ENCODE measurements at places on chromosomes 16 and 17.
A peak's percentile ranks its signal among the peaks of the same experiment; 100 is the strongest.

DNA sequence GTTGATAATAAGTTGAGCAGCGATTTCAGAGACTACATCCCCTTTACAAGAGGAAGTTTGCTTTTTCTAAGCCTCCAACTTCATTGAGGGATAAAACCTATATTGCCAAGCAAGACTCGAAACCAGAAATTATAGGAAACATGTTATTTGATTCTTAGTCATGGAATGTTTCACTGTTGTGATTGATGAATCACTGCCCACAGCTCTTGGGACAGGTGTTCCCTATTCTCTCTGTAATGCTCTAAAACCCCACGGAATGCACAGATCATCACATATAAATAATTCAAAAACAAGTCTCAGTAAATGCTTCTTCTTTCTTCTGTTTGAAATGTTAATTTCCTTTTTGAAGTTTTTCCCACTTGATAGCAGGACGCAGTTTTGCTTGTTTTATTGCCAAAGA lies 809.5 kb upstream of the GOT2 start:
- DNase-seq, result peak; percentile 74

- no peak for DNase-seq
These were observed 8.8 kb downstream of the EEF2K start for GRCh38 chr16:22214889-22215288.

- no peak for DNase-seq
These were observed 456.8 kb upstream of the CCL2 start for GRCh38 chr17:33798308-33798707.

GRCh38 chr16:68778551-68779231 lies 41.6 kb downstream of the CDH1 start:
- no peak for DNase-seq

GRCh38 chr17:21532763-21533385 lies 156.7 kb downstream of the KCNJ12 start:
- no peak for DNase-seq
